Cardiac septum (tissue), 1 donor: ENCODE measurements at places on chromosomes 7 and 10. TPM values are rescaled to one million over a fixed set of nuclear protein-coding genes. Genes with fewer than 3 reads are reported as not detected.

- no peak for DNase-seq
Measured at GRCh38 chr10:103493916-103494877, 692 bp downstream of the NEURL1 start.

- no peak for DNase-seq
Measured at GRCh38 chr7:106012935-106013439, 49.9 kb downstream of the CDHR3 start.

Gene IGFBP3
- 98.7 TPM for total RNA-seq

Gene PDIA4
- 38.5 TPM for total RNA-seq

Gene FKBP9
- total RNA-seq = 137 TPM

Gene CCNJ
- total RNA-seq = 3.4 TPM

DNA sequence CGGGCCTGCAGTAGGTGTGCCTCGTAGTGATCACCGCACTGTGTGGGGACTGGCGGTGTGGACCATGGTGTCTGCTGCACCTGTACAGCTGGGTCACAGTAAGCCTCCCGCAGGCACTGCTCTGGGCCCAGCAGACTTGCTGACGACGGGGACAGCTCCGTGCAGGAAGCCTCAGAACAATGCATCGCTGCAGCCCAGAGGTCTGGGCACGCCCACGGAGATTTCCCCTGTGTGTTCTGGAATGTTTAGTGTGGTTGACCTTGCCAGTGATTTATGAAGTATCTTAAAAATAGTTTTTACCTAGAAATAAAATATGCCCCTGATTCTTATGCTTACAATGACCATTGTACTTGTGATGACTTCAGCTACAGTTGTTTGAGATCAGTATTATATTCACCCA is 59.1 kb upstream of the ZNF32 start:
- DNase-seq = peak; percentile 86

DNA sequence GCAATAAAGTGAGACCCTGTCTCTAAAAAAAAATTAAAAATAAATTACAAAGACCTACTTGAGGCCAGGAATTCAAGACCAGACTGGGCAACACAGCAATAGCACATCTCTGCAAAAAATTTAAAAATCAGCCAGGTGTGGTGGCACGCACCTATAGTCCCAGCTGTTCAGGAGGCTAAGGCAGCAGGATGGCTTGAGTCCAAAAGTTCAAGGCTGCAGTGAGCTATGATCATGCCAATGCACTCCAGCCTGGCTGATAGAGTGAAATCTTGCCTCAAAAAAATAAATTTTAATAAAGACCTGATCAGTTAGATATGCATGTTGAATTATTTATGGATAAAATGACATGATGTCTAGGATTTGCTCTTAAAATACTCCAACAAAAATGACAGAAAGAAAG is 34.9 kb downstream of the P4HA1 start:
- no peak for DNase-seq

DNA sequence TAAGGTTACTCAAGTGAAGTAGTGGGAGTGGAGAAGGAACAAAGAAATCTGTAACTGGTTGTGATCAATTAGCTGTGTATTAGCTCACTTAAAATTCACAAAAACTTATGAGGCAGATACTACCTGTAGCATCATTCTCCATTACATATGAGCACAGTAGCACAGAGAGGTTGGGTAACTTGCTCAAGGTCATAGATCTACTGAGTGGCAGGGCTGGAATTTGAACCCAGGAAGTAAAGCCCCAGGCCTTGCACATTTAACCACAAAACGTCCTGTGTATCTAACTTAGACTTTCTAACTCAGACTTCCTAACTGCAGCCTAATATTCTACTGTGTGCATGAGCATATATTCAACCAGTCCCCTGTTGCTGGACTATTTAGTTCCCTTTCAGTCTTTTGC is 5.6 kb upstream of the SLF2 start:
- DNase-seq = no peak

Gene IFIT5
- total RNA-seq = 11.5 TPM

GRCh38 chr10:11555556-11555955 is 55.9 kb downstream of the USP6NL start:
- no peak for DNase-seq

Gene PAPOLB
- total RNA-seq = 0.05 TPM

- no peak for DNase-seq
Measured at GRCh38 chr10:52720018-52720417, 52.6 kb downstream of the MBL2 start.

DNA sequence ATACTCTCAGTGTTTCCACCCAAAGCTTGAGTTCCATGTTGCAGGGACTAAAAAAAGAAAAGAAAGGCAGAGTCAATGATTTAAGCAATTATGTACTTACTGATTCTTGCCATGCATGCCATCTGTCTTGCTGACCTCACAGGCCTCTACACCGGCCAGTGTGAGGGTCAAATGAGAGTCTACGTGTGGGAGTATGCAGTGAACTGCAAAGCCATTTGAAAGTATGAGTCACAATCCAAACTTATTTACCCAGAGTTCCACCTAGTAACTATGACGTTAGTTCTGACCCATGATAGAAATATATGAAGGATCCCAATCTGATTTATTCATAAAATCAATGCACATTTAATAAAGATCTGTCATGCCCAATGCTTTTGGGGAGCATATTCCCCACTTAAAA is 26.5 kb downstream of the PDE1C start:
- no peak for DNase-seq

DNA sequence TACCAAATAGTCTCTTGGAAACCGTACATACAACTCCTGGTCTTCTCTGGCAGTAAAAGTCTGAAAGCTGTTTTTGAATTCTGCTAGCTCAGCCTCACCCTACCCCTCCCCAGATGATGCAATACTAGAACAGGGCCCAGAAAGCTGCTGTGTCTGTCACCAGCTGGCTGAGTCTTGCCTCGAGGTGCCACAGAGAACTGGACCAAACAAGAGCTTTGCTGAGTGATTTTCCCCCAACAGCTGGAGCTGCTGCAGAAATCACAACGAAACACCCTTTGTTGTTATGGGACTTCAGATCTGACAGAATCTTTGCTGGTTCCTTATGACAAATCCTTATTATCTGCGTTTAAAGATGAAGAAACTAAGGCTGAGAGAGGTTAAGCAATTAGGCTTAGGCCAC is 134.1 kb downstream of the SPAG6 start:
- DNase-seq = no peak

GRCh38 chr7:140518370-140519006 is 39.2 kb upstream of the MKRN1 start:
- DNase-seq = no peak

Gene LIPK
- total RNA-seq = not detected

Gene MRLN
- total RNA-seq = not detected

GRCh38 chr10:100728928-100729861 is 16.2 kb upstream of the PAX2 start:
- DNase-seq = no peak

Gene SLC13A1
- not detected for total RNA-seq

- no peak for DNase-seq
Measured at GRCh38 chr7:132078891-132079735, 497.2 kb downstream of the PLXNA4 start.

- peak; percentile 83 for DNase-seq
Measured at GRCh38 chr7:140326116-140326928, 72.0 kb downstream of the SLC37A3 start.
